ENCODE measurements at places on chromosomes 1 and 21.

- no peak for DNase-seq
These were observed 217.7 kb upstream of the IRF2BP2 start for GRCh38 chr1:234827656-234828055.

DNA sequence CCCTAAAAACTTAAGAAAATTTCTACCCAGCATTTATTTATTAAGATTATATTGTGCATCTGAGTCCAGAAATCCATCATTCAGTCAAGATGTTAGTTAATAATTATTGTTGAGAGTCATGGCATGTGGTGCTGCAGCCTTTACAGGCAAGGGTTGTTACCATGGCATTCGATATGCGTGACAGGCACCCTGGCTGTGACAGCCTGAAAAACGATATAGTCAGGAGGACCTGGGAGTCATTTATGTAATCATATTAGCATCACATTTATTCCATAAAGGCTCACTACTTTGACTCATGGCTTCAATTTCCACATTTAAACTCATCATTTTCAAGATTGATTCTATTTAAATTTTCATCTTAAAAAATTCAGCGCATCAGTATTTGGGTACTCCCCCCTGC, 68.0 kb downstream of the CACHD1 start:
- DNase-seq = no peak

- DNase-seq = no peak
These were observed 43.4 kb downstream of the PRDM15 start for GRCh38 chr21:41835711-41836154.

- DNase-seq = no peak
These were observed 178.5 kb upstream of the DEPDC1 start for GRCh38 chr1:68675336-68675735.

DNA sequence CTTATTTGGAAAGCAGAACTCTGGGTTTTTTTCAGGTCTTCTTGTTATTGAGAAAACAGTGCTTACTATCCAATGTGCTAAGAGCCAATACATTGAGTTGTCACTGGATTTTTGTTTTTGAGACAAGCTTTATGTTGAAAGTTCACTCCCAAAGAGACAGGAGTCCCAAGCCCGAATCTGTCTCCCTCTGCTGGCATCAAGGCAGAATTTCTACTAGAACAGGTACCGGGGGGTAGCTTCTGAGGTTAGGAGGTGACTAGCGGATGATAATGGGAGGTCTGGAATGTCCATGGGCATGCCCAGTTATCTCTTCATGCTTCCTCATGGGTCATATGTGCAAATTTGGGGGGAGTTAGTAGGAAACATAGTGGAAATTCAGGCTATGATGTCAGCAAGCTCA, 25.1 kb downstream of the ZNF124 start:
- no peak for DNase-seq

GRCh38 chr1:89996450-89997110, 1.7 kb downstream of the ZNF326 start:
- DNase-seq = no peak

DNA sequence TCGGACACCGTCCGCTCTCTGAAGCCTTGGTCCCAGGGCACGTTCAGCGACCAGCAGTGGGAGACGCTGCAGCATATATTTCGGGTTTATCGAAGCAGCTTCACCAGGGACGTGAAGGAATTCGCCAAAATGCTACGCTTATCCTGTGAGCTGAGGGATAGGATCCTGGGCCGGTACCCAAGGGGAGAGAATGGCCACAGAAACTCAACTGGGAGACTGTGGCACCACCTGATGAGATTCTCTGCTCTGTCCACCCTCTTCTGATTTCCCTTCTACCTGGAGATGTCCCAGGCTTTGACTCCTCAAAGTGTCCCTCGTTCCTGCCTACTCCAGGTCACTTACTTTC, 855 bp downstream of the CD1D start:
- DNase-seq = no peak

DNA sequence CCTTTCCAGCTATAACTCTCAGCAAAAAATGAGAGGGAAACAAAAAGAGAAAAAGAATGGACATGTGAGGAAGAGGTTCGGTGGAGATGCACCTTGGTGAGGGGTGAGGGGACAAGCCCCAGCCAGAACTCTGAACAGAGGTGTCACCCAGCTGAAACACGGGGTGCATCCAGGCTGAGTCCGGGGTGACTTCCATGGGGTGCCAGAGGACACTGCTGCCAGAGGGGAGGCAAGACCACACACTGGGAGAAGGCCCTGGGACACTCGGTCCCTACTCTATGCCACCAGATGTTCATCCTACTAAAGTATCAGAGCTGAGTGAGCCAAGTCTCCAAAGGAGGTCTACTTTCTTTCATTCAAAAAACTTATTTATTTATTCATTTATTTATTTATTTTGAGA, 36.1 kb upstream of the PPP1R15B start:
- no peak for DNase-seq

- DNase-seq = peak; percentile 82
These were observed 4.9 kb downstream of the MDM4 start for GRCh38 chr1:204520834-204521709.

- DNase-seq = no peak
These were observed 4.1 kb upstream of the GREM2 start for GRCh38 chr1:240616018-240616417.

DNA sequence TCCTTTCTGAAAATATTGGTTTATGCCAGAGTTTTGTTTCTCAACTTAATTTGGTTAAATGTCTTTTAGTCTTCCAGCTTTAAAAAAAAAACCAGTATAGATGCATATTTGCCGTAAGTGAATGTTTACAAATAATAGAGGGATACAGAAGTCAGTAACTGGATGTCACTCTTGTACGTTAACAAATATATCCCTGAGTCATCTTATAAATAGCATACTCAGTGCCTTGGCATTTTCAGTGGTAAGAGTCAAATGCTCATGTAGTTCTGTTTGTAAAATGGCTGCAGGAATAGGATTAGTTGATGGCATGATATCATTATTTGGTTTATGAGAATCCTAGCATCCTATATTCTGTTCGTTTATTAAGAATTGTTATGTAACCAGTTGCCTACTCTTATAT, 55.4 kb downstream of the SPEN start:
- no peak for DNase-seq

DNA sequence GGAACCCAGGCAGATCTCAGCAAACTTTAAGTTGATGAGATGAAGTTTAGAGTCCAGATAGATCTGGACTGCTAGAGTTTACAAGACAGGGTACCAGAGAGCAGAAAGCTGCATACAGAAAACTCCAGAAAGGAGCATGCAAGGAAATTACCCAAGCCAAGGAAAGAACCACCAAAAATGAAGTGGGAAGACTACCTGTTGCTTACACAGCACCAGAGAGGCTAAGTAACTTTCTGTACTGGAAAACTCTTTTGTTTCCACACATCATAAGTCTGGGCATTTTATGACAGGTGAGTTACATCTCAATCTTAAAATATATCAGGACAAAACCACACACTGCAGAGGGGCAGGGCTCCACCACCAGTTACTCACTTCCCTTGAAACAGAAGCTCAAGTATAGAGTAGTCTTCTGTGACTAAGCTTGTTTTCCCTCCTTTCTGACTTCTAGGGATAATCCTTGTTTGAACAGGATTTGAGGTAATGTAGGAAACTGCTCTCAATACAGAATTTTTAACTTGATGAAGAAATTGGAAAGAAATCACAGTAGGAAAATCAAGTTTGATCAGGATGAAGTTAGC, 17.4 kb upstream of the GJA9 start:
- DNase-seq = no peak

DNA sequence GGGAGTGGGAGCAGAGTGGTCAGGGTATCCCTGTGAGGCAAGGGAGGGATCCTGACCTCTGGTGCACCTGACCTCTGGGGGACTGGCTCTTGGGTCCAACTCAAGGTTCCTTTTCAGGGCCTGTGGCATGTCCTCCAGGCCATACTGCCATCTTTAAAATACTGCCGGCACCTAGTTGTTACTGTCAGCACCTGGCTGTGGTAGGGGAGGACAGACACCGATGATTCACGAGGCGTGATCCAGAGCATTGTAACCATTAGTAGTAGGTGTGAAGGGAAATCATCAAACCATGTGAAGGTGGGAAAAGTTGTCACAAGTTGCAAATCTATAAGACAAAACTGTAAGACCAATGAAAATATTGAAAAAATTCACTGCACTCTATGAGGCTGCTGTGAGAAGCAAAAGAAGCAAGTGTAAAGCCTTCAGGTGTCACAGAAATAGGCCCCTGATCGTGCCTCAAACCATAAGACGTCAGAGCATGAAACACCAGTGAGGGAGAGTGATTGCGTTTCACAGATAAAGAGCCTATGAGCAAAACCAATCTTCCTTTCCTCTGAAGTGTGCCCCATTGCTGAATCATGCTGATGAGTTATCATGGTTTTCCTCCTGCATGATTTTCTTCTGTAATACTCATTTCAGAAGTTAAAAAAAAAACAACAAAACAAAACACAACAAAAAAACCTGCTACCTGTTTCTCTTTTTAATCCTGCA, 55.3 kb downstream of the CDC7 start:
- DNase-seq = peak; percentile 82

DNA sequence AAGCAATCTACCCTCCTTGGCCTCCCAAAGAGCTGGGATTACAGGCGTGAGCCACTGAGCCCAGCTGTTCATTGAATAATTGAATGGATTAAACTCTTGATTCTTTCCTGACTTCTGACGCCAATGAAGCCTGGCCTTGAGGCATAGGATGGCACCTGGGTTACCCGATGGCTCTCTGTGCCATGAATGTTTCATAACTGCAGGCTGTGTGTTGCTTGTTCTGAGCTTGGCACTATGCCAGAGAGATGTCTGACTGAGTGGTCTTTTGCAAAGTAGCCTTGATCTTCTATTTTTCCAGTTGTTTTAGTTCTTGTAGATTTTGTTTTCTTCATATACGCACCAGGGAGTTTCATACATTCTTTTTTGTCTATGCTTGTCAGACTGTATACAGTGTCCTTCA, 38.5 kb upstream of the AK4 start:
- no peak for DNase-seq

- DNase-seq = no peak
These were observed 2.7 kb downstream of the EPHX1 start for GRCh38 chr1:225812488-225813213.

DNA sequence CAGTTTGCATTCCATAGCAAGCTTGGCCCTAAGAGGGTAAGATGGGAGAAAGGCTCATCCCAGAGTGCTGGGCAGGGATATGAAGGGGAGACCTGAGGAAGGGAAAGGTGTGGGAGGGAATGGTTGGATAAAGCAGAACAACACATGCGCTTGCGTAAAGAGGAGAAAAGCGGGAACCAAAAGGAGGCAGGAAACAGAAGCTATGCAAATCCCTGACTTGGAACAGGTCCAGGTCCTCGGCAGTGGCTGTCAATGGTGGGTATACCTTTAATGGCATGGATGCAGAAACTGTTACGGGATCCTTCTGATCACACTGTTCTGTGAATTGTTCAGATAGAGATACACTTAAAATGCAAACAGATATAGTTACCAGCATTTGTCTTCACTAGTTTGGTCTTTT, 455.6 kb downstream of the SIPA1L2 start:
- no peak for DNase-seq

- no peak for DNase-seq
These were observed 110.8 kb upstream of the KAZN start for GRCh38 chr1:14487671-14488070.

GRCh38 chr1:47906527-47907176, 90.5 kb downstream of the TRABD2B start:
- no peak for DNase-seq

- DNase-seq = no peak
These were observed 69.1 kb downstream of the DYRK1A start for GRCh38 chr21:37435711-37436110.

DNA sequence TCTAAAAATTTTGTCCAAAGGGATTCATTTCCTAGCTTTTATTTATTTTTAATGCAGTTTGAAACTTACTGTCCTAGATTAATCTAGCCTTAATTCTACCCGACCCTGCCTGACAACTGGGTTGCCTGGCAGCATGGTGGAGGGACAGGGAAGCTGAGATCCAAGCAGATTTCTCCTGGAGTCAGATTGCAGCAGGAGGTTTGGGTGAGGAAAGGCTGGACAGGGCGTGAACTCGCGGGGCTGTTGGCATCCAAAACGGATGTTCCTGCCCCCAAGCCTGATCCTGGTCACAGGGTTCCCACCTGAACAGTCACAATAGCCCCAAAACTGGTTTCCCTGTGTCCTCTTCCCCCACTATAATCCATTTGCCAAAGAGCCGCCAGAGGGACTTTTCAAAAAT, 23.2 kb downstream of the TCEA3 start:
- no peak for DNase-seq

DNA sequence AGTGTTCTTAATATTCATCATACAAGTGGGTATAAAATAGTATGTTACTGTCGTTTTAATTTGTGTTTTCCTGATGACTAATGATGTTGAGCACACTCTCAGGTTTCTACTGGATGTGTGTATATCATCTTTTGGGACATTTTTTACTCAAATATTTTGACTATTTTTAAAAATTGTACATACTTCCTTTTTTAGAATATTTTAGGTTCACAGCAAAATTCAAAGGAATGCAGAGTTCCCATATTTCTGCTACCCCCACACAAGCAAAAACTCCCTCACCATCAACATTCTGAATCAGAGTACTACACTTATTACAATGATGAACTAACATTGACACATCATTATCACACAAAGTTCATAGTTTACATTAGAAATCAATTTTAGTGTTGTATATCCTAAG, 114.5 kb downstream of the DPYD start:
- DNase-seq = no peak

DNA sequence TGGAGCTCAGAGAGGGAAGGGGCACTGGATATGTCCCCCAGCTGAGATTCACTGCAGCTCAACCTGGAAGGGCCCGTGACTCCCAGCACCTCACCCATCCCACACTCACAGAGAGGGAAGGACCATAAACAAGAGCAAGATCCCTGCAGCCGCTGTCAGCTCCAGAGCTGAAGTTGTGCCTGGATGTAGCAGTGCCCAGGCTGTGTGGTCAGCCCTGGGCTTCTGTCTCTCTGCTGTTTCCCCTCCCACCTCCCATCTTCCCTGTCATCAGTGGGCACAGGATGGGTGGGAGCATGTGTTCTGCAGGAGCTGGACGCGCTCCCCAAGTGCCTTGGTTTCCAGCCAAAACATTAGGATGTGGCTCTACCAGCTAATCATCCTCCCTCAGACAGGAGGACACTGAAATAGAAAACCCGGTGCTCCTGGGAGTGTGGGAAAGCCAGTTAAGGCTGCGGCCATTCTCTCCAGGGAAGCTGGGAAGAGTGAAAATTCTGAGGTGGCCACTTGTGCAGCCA, 282.7 kb downstream of the NPHP4 start:
- DNase-seq = no peak

GRCh38 chr1:28860332-28861073, 48.5 kb downstream of the OPRD1 start:
- no peak for DNase-seq

DNA sequence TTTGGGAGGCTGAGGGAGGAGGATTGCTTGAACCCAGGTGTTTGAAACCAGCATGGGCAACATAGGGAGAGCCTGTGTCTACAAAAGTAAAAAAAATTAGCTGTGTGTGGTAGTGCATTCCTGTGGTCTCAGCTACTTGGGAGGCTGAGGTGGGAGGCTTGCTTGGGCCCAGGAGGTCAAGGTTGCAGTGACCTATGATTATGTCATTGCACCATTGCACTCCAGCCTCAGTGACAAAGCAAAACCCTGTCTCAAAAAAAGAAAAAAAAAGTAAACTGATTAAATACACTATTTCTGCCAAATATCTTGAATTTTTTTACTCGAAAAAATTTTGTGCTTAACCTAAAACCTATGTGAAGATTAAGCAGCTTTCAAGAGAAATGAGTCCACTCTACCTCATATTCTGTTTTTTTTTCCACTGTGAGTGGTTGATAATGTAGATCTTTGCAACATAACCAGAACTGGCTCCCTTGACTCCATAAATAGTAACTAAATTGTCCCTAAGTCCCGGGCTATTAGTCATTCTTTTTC, 19.4 kb upstream of the ZNF281 start:
- no peak for DNase-seq
